Lower lobe of right lung (tissue), 2 donors: ENCODE measurements at places on chromosomes 2 and 18.

GRCh38 chr2:203913947-203914346 is 22.6 kb upstream of the ICOS start:
- no peak for DNase-seq

- DNase-seq: peak; percentile 78
These were observed 56.6 kb downstream of the RPL37A start for GRCh38 chr2:216555274-216555673.

GRCh38 chr2:155842103-155842502 is 490.4 kb downstream of the NR4A2 start:
- DNase-seq: no peak

GRCh38 chr2:13714466-13714865 is 918.1 kb upstream of the LRATD1 start:
- no peak for DNase-seq

GRCh38 chr2:121697108-121697631 is 39.5 kb downstream of the NIFK start:
- no peak for DNase-seq

DNA sequence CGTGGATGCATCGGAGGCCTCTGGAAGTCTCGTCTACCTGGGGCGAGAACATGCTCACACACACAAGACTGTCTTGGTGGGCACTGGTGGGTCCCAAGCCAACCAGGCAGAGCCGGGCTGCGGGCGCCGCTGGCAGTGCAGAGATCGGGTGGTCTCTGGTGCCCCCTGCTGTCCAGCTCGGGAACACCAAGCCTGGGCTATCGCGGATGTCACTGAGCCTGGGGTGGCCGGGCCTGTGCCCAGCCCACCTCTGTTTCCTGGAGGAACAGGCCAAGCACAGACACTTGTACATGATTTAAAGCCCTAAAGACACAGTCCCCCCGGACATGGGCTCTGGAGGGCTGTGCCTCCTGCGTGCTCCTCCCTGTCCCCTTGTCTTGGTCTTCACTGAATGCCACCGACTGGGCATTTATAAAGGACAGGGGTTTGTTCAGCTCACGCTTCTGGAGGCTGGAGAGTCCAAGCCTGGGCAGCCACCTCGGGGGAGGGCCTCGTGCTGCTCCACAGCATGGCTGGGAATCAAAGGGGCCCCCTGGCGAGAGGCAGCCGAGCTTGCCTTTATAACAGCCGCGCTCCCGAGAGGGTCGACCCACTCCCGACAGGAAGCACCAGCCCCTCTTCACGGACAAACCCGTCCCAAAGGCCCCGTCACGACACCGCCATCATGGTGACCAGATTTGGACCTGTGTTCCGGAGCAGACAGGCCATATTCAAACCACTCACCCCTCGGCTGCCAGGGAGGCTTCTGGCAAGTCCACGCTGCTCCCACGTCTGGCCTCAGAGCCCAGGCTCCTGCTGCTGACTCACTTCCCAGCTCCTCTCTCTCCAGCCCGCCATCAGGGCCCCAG is 3.6 kb upstream of the OTOS start:
- DNase-seq: peak; percentile 81

DNA sequence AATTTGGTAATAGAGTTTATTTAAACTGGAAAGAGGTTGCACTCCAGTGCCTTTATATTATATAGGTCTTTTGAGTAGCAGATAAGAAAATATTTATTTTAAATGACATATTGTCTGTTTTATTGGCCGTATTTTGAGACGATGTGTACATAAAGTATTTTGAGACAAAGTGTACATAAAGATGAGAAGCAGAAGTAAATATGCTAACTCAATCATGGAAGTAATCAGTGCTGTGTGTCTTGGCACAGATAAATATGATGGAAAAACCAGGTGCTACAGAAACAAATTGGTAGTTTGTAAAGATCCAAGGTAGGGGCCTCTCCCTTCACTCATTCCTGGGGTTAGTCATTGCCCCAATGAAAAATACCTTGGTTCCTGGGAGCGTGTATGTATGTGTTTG is 382.9 kb downstream of the DSEL start:
- no peak for DNase-seq

- DNase-seq: no peak
These were observed 5.2 kb upstream of the UBE2F start for GRCh38 chr2:237961637-237962036.

DNA sequence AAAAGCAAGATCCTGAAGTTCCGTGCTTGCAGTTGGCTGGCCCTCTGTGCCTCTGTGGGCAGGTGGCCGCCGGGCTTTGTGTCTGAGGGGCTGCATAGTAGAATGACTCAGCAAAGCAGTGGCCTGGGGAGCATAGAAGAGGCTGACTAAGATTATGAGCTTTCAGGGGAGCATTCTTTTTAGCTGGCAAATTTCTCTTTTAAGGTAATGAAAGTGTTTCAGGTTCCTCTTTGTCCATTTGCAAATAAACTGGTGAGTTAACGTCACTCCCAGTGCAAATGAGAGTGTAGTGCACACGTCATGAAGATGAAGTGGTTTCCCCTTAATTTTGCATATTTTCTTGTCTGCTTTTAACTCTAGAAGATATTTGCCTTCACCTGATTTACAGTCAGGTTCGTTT is 98.6 kb downstream of the BCL2L11 start:
- no peak for DNase-seq

DNA sequence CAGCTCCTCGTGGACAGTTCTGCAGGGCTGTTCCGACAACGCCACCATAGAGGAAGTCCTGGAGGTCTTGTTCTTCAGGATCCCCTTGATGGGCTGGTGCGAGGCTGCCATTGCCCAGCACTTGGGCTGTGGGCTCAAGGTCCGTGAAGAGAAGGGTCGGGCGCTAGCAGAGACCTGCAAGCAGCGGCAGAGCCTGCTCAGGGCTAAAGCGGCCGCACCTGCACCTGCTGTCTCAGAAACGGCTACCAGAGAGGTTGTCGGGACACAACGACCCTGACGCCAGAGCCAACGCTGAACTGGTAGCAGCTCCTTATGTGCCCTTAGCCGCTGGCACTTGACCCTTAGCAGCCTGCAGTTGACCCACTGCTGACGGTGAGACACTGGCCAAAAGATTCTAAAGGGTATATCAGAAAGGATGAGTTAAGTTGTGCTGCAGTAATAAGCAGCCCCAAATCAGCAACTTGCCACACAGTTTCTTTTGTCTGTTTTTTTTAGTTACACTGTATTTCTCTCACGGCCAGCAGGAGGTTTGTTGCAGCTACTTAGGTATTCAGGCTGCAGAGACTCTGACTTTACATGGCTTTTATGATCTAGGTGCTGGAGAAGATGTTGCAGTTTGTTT is 55.5 kb upstream of the ST6GAL2 start:
- DNase-seq: no peak

GRCh38 chr2:63984606-63985359 is 34.4 kb downstream of the VPS54 start:
- no peak for DNase-seq

- no peak for DNase-seq
These were observed 327 bp downstream of the LTBP1 start for GRCh38 chr2:32947076-32947483.

DNA sequence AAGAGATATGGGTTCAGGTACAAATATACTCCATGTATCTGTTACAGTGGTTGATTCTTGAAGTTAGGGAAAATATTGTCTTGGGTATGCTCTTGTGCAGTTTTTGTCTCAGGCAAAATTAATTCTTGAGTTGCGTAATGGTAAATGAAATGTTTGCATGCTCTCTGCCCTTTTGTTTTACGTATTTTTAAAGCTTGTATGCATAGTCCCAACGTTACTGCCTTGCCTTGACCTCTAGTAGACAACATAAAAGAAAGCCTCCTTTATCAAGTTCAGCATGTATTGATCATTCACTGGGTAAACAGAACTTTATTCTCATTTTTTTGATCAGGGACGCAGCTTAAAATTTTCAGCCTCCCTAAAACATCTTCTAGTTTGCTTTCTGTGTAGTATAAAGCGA is 283.1 kb downstream of the THSD7B start:
- no peak for DNase-seq

DNA sequence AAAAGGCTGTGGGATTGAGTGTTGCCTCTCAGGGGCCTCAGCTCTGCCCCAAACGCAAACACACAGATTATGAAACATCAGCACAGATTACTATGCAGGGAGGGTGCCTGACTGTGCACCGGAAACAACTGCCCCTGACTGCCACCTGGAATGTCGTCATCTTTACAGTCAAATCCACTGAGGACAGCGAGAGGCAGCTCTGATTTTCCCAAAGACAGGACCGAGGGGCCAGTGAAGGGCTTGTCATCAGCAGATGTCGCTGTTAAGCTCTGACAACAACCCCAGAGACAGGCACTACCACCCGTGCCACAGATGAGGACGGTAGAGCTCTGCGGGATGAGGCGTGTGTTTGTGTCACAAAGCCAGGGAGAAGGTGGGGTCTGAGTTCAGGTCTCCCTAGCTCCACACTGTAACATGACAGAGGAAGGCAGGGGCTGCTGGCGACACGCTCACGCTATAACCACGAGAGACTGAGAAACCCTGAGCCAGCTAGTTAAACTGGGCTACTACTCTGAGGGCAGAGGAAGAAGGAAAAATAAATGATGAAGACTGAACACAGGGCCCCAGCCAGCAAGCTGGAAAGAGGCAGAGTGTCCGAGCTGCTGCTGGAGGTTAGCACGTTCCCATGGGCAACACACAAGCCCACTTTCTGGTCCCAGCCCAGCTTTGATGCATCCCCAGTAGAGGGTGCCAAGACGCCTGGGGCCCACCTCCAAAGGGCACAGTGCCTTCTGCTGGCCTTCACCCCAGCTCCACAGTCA is 47.0 kb downstream of the PARD6G start:
- no peak for DNase-seq

- DNase-seq: no peak
These were observed 27.0 kb upstream of the NFATC1 start for GRCh38 chr18:79368681-79369080.

DNA sequence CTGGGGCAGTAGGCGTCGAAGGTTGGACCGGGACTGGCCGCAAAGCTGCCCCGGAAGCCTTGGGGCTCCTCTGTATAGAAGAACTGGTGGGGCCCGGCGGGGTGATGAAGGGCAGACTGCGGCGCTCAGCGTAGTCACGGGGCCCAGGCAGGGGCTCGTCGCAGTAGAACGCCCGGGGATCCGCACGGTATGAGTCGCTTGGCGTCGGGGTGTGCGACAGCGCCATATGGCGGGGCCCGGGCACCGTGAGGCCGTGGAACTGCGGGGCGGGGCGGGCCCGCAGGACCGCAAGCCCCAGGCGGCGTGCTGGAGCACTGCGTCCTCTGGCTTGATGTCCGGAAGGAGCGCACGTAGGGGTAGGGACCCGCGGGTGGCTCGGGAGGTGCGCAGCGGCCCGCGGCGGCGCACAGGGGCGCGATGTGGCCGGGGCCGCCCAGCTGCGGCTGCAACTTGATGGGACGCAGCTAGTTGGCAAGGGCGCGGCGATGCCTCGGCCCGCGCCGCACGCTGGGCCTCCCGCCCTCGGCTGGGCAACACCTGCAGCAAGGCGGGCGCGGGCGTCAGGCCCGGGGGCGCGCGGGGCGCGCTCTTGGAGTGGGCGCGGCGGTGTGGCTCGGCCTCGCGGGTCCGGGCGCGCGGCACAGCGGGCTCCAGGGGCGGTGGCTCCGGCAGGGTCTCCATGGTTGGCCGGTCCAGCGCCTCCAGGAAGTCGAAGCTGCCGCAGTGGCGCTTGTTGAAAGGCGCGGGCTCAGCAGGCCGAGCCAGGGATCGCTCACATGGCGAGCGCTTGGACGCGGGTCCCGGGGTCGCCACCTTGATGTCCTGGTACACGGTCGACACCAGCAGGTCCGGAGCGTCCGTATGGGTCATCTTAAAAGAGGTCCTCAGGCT is 251.4 kb downstream of the ANKRD30B start:
- DNase-seq: no peak

DNA sequence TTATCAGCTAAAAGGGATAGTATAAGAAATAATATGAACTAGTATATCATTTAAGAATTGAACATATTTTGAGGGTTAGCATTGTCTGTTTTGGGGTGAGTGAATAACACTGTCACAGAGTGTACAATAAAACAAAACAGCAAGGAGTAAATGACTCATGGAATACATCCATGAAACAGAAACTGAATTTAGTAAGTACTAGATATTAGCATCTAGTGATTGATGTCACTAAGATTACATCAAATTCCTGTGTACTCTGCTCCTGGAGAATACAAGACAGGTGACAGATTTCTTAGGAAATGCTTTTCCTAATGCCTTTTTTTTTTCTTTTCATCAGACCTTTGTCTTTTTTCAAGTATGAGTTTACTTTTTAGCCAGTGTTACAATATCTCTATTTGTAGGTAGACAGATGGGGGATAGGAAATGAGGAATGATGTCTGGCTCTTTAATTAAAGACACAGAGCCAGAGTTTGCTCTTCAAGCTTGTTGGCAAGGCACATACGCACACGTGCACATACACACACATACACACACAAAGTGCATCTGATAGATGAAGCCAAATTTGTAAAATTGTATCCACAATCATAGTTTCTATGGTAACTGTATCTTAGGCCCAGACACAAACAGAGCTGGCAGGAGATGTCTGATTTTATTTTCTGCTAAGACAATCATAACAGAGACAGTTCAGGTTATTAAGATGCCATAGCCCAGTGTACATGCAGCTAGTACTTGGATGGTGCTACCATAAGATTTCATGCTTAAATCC is 138.2 kb upstream of the NRP2 start:
- DNase-seq: no peak

GRCh38 chr2:168450171-168450570 is 5.9 kb upstream of the CERS6 start:
- DNase-seq: no peak

DNA sequence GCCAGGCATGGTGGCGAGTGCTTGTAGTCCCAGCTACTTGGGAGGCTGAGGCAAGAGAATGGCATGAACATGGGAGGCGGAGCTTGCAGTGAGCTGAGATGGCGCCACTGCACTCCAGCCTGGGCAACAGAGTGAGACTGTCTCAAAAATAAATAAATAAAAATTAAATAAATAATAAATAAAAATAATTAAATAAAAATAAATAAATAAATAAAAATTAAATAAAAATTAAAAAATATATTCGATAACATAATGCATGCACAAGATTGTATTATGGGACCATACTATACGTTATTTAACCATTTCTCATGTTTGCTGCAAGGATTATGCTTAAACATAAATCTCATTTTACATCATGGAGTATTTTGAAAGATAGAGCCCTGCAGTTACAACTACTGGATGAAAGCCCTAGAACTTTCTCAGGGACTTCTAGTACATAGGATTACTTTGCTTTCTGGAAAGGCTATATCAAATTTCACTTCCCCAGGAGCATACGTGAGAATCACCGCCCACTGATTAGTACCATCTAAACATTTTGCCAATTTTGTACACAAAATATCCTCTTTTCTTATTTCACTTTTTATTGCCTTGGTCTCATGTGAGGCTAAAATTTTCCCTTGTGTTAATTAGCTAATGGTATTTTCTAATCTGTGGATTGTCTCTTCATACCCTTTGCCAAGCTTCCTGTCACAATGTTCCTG is 234.3 kb upstream of the LYPD1 start:
- no peak for DNase-seq

GRCh38 chr2:222859786-222860612 is 837 bp upstream of the ACSL3 start:
- DNase-seq: peak; percentile 56

DNA sequence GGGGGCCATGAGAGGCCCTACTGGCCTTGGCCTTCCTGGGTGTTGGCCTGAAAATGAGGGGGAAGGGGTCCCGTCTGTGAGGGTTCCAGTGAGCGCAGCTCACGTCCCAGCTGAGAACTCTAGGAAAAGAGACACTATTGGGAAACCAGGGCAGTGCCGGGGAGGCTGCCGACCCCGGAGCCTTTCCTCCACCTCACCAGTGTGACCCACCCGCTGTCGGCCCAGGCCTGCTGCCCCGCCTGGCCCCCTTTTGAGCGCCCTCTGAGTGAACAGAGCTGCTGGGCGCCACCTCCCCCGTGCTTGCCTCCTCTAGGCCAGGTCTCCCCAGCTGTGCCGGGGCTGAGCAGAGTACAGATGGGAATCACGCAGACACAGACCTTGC is 17.5 kb upstream of the ARHGEF4 start:
- no peak for DNase-seq
